ENCODE measurements at places on chromosomes 16 and 17.

- DNase-seq = no peak
These were observed 2.7 kb downstream of the NEUROD2 start for GRCh38 chr17:39604911-39605491.

- no peak for DNase-seq
These were observed 690 bp downstream of the RHOT1 start for GRCh38 chr17:32142857-32143526.

DNA sequence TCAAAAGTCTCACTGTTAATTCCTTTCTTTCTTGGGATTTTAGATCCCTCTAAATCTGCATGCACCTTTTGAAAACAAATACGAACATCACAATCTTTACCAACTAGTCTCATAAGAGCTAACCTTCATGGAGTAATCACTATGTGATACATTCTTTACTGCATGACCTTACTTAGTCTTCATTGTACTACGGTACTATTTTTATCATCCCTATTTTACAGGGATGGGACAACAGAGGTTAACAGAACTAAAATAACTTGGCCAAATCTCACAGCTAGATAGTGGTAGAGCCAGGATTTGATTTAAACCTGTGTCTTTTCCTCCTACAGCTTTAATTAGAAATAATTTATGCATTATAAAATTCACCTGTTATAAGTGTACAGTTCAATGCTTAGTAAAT lies 32.9 kb upstream of the TAOK1 start:
- no peak for DNase-seq

GRCh38 chr17:66387392-66387981 lies 85.1 kb downstream of the PRKCA start:
- DNase-seq = no peak

All from stimulated activated CD8-positive, alpha-beta memory T cell treated with anti-CD3 and anti-CD28 coated beads, Interleukin-15, amount 100 ng/mL, for 48 hours (primary cell).